ENCODE measurements at places on chromosomes 5 and 9.

GRCh38 chr9:69044240-69045219 is 9.0 kb downstream of the FXN start:
- DNase-seq: peak; percentile 25

DNA sequence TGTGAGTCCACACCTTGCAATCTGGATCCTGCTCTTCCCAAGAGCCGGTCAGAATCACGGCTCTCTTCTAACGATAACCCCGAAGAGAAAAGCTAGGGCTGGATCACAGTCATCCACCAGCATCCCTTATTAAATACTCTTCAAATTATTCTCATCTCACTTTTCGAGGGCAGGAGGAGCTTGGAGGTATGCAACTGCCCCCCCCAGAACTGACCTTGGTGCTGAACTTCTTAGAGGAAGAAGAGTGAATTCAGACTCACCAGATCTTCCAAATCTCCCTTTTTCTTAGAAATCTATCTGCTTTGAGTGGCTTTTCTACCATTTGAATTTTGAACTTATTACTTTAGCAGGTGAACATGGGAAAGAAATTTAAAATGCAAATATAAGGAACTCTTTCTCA is 75.7 kb downstream of the MED10 start:
- DNase-seq: peak; percentile 2

GRCh38 chr9:127611603-127611898 is 526 bp upstream of the STXBP1 start:
- DNase-seq: no peak

DNA sequence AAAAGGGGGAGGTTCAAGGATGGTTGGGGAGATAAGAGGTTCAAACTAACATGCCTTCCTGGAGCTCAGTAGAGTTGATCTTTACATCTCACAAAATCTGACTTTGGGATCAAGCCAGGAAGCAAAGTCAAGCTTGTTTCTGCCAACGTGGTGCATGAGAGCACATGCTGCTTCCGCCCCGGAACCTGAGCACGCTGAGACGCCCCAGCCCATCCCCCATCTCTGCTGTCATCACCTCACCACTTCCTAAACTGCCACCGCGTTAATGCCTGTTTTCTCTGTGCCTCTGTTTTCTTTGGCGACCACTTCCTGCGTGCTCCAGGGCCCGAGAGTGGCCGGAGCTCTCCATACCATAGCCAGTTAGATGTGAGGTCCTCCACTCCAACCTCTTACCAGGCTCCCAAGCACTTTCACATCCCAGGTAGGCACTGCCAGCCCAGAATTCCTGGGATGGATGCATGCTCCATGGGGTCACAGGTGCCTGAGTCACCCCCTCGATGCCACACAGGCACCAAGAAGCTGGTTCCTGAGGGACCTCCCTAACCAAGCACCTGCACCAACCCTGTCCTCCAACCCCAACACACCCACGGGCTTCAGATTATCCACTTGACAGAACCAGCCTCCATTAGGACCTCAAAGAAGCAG is 31.2 kb upstream of the AFAP1L1 start:
- DNase-seq: no peak

DNA sequence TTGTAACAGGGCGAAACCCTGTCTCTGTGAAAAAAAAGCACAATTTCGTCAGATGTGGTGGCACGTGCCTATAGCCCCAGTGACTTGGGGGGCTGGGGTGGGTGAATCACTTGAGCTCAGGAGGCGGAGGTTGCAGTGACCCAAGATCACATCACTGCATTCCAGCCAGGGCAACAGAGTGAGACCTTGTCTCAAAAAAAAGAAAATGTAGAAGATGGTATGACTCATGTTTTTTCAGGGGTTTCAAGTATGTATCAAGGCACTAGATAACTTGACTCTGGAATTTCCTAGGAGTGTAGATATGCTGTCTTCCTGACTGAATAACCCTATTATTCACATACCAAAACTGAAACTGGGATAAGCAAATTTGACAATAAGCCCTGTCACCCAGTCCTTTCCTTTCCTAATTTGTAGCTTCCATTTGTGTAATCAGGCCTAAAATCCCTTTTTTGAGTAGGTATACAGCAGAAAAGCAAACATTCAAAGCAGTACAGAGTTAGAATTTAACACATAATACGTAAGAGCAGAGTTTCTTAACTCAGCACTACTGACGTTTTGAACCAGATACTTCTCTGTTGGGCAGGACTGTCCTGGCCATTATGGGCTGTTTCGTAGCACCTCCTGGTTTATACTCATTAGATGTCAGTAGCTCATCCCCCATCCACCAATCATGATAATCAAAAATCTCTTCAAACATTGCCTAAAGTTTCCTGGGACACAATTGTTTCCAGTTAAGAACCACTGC is 17.3 kb upstream of the ANKRD18B start:
- DNase-seq: peak; percentile 99

DNA sequence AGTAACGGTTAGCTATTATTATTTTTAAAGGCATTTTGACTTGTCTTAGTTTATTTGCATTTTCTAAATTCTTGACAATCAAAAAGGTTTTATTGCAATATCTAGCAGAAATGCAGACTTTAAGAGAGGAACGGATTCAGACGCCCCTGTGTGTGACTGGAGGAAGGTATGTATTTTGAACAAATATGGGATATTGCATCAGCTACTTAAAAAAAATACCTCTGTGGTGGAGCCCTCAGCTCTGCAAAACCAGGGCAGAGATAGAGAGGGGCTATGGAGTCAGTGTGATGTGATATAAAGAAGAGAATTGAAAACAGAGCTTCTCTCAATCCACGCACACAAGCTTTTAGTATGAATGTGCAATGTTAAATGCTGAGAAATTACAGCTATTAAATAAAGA is 142.4 kb downstream of the ICE1 start:
- no peak for DNase-seq

GRCh38 chr9:76680716-76681425 is 83.4 kb upstream of the PCA3 start:
- no peak for DNase-seq

DNA sequence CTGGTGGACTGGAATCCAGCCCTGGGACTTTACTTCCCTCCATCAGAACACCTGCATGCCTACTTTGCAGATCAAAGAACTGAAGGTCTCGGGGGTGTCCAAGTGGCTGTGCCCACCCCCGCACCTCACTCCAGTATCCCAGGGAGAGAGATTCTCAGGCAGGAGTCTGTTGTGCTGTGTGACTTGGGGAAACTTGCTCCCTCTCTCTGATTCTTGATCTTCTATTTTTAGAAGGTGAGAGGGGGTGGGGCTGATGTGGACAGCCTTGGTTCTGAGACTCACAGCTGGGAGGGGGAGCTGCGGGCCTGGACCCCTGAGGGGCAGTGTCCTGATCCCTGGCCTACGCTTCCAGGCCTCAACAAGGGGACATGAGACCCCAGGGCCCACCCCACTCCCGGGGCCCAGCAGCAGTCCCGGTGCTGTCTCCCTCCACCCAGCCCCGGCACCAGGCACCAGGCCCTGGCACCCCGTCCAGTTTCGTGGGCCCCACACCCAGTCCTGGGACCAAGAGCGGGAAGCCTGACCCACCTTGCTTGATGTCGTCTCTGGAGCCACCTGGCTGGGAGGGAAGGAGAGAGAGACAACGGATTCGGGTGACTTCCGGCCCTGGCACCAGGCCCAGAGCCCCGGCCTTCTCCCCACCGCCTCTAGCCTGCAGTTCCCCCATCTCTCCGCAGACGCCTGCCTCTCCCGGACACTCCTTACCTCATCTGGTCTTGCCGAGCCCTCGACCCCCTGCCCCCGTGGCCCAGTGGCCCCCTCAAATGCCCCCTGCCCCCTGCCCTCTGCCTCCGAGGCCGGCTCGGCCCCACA is 74.0 kb upstream of the SPTLC1 start:
- no peak for DNase-seq

DNA sequence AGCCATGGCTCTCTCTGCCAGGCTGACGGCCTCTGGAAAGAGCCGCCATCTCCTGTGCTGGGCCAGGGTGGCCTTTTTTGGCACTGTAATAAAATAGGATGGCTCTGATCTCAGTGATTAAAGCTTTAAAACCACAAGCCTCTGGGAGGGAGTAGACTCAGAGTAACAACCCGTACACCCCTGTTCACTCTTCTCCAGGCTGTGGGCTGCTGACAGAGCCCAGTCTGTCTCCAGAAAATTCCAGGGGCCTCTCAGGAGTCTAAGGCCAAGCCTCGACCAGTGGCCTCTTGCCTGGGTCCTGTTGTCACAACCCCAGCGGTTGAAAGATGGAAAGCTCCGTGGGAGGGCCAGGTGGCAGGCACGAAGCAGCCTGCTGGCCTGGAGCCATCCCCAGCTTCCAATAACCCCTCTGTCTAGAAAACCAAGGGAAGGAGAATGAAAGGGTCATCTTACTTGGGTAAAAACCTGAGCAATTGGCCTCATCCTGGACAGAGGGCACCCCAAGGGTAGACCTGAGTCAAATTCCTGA is 286.7 kb upstream of the ZNF462 start:
- no peak for DNase-seq

DNA sequence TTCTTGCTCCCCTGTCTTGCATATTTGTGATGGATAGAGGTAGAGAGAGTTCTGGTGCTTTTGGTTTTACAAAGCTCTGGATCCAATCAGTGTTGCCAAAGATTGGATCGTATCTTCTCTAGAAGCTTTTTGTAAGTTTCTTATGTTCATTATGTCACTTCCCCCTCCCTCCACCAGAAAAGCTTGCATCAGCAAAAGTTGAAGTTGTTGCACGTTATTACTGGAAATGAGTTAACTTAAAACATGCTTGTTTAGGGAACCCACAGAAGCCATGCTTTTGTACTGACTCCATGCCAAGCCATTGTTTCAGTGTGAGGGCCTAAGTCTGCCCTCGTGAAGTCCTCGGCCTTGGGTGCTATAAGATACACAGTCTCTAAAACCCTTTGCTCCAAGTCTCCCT is 186.5 kb downstream of the ERCC6L2 start:
- peak; percentile 67 for DNase-seq

- peak; percentile 70 for DNase-seq
Measured at GRCh38 chr5:142295084-142295758, 29.6 kb downstream of the SPRY4 start.

- DNase-seq: no peak
Measured at GRCh38 chr5:83353231-83353630, 118.3 kb upstream of the VCAN start.

DNA sequence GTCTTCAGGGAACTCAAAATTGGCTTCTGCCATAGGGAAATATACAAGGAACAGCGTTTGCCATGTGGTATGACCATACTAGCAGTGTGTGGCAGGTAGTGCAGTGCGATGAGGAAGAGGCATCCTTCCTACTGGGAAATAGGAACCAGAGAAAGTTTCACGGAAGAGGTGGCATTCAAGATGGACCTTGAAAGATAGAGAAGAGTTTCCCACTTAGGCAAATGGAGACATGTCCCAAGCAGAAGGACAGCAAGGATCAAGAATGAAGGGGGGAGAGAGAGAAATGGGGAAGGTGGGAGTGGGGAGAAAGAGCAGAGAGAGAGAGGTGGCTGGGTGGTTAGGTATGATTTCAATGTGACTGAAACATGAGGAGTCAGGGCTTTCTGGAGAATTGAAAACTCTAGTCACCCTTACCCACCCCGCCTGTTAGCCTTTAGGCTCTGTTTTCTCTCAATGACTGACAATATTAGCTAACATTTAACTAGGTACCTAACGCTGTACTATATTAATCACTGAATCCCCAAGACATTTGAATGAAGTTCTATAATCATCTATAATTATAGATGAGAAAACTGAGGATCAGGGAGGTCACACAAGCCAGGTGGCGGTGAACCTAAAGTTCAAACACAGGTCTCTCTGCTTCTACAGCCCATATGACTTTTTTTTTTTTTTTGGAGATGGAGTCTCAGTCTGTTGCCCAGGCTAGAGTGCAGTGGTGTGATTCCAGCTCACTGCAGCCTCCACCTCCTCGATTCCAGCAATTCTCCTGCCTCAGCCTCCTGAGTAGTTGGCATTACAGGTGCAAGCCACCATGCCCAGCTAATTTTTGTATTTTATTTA is 171.3 kb downstream of the NR3C1 start:
- DNase-seq: no peak

- DNase-seq: no peak
Measured at GRCh38 chr5:65808818-65809217, 86.8 kb downstream of the NLN start.

DNA sequence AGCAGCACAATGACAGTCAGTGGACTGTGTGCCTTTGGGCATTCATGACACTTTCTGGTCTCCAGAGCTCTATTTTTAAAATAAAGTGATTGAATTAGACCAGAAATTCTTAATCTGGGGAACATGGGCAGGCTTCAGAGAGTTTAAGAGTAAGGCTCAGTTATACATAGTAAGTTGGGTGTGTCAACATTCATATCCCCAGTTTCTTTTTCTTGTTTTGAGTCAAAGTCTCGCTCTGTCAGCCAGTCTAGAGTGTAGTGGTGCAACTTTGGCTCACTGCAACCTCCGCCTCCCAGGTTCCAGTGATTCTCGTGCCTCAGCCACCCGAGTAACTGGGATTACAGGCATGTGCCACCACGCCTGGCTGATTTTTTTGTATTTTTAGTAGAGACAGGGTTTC is 13.7 kb upstream of the KIF4B start:
- DNase-seq: no peak

Data from fibroblast of skin of right biceps (primary cell).